Spinal cord (tissue), 10 donors: ENCODE measurements at places on chromosomes 11 and 22. TPM values are rescaled to one million over a fixed set of nuclear protein-coding genes. Genes with fewer than 3 reads are reported as not detected.

- DNase-seq: no peak
These were observed 68.4 kb downstream of the TCF20 start for GRCh38 chr22:42202048-42202447.

DNA sequence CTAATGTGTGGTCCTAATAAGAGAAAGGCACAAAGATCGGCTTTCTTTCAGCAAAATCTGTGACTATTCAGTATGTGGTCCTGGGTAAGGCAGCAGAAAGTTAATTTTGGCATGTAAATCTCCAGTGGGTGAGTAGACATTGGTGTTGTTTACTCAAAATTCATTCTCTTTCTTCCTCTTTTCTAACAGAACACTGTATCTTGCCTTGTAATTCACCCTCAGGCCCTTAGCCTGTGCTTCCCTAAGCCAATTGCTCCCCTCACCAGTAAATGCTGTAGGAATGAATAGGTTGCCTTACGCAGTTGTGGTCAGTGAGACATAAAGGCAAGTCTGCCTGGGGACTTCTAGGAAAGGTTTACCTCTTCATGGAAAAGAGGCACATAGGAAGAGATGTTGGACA is 49.9 kb upstream of the PDE3B start:
- DNase-seq: no peak

GRCh38 chr11:57490456-57491248 is 24.9 kb downstream of the SLC43A1 start:
- no peak for DNase-seq

GRCh38 chr11:41382927-41383326 is 76.5 kb downstream of the LRRC4C start:
- DNase-seq: no peak

Gene DESI1
- total RNA-seq: 28.4 TPM
